ENCODE measurements at places on chromosomes 7 and 10.

DNA sequence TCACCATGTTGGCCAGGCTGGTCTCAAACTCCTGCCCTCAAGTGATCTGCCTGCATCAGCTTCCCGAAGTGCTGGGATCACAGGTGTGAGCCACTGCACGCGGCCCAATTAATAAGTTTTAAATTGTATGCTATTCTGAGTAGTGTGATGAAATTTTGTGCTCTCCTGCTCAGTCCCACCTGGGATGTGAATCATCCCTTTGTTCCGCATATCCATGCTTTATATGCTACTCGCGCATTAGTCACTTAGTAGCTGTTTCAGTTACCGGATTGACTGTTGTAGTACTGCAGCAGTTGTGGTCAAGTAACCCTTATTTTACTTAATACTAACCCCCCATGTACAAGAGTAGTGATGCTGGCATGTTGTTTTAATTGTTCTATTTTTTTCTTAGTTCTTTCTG lies 47.3 kb upstream of the OIT3 start:
- peak; percentile 87 for DNase-seq

DNA sequence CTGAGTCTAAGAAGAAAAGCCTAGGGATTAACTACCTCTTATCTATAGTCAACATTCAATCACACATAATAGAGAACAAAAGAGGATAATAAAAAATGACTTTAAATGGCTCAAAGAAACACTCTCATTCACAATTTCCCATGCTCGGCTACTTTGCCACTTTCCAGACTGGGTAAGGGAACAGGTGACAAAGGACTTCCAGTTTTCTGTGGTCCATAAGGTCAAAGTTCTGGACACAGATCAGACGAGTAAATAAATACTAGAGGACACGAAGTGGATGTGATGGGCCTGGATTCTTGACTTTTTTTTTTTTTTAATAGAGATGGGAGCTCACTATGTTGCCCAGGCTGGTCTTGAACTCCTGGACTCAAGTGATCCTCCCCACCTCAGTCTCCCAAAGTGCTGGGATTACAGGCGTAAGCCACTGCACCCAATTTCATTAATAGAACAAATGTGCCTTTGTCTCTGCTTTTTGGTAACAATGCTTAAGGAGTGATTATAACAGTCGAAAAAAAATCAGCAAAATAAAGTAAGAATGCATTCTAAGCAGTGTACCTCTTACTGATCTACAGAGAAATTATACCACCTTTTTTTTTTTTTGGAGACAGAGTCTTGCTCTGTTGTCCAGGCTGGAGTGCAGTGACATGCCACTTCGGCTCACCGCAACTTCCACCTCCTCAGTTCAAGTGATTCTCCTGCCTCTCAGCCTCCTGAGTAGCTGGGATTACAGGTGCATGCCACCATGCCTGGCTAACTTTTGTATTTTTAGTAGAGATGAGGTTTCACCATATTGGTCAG lies 70.6 kb downstream of the WAPL start:
- no peak for DNase-seq

- DNase-seq: no peak
Observed at GRCh38 chr7:77760809-77761453, 37.3 kb downstream of the TMEM60 start.

GRCh38 chr7:22675421-22675820 lies 51.6 kb upstream of the IL6 start:
- no peak for DNase-seq

GRCh38 chr10:47306387-47307210 lies 6.6 kb downstream of the GDF10 start:
- no peak for DNase-seq

DNA sequence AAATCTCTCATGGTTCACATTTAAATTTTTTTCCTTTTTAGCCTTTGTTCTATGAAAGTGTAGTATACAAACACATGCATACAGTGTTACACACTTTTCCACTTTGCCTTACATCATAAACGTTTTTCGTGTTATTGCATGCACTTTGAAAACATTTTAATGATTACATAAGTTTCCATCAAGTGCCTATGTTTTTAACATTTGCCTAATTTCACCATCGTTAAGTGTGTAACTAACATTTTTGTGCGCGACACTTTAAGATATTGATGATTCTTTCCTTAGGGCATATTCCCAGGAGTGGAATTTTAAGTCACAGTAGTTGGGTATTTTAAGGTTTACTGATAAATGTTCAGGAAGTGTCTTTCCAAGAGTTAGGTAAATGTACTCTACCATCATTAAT lies 1.5 kb upstream of the FRAT2 start:
- no peak for DNase-seq

DNA sequence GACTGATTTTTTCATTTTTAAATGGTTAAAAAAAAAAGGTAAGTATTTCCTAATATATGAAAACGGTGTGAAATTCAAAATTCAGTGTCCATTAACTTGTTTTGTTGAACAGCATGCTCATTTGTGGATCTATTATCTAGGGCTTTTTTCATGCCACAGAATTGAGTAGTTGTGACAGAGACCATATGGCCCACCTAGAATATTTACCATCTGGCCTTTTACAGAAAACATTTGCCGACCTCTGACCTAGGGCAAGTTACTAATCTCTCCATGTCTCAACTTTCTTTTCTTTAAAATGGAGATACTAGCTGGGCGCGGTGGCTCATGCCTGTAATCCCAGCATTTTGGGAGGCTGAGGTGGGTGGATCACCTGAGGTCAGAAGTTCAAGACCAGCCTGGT lies 41.3 kb downstream of the GRK5 start:
- DNase-seq: no peak

- peak; percentile 34 for DNase-seq
Observed at GRCh38 chr7:125195156-125195555, 265.5 kb upstream of the POT1 start.

DNA sequence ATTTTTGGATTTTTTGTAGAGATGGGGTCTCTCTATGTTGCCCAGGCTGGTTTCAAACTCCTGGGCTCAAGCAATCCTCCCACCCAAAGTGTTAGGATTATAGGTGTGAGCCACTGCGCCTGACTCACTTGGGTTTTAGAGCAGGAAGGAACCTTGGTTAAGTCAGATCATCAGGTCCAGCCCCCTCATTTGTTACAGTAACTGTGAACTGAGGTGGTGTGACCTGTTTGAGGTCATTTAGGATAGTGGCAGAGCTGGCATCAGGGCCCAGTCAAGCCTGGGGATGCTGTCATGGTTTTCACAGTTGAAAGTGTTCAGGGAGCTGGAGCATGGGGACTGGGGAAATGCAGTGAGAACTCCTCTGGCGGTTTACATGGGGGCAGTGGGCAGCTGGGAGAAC lies 159.6 kb downstream of the TAX1BP1 start:
- no peak for DNase-seq

DNA sequence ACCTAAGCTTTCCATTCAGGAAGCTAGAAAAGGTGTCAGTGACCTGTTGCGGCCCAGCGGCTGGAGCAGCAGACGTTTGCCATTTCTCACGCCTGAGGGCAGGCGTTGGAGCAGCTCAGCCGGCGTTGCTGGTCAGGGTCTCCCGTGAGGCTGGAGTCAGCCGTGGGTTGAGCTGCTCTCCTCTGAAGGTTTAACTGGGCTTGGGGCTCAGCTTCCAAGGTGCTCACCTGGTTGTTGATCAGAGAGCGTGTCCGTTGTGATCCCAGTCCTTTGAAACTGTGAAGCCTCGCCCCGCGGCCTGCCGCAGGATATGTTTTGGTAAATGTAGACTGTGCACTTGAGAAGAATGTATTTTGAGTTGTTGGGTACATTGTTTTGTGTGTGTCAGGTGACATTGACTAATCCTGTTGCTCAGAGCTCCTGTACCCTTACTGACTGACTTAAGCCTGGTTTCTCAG lies 20.6 kb upstream of the PWWP2B start:
- DNase-seq: no peak

- DNase-seq: no peak
Observed at GRCh38 chr7:105230486-105230885, 158.2 kb downstream of the SRPK2 start.

DNA sequence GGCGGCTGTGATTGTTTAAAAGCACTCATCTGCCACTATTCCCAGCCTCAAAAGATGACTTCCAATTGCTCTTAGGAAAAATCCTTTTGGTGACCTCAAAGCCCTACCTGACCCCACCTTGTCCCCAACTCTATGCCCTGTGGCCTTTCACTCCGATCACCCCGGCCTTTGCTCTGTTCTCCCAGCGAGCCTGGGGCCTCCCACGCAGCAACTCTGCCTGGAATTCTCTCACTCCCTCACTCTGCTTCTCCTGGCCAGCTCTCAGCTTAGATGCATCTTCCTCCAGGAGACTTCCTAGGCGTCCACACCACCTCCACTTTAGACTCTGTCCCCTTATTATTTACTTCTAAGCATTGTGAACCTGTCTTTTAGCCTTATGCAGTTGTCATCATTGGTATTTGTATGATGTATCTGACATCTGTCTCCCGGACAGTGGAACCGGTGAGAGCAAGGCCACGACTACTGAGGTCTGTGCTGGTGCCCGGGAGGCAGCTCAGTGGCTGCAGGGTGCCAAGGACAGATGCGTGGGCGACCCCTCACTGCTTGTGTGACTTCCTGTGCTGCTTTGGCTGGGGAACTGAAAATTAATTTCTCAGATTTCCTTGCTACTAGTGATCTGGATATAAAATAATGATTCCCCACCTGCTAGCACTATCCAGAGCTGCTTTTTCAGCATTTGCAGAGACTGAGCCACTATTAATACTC lies 63.0 kb downstream of the PIP4K2A start:
- no peak for DNase-seq

- no peak for DNase-seq
Observed at GRCh38 chr7:68250143-68250542, 1253.5 kb downstream of the TYW1 start.

DNA sequence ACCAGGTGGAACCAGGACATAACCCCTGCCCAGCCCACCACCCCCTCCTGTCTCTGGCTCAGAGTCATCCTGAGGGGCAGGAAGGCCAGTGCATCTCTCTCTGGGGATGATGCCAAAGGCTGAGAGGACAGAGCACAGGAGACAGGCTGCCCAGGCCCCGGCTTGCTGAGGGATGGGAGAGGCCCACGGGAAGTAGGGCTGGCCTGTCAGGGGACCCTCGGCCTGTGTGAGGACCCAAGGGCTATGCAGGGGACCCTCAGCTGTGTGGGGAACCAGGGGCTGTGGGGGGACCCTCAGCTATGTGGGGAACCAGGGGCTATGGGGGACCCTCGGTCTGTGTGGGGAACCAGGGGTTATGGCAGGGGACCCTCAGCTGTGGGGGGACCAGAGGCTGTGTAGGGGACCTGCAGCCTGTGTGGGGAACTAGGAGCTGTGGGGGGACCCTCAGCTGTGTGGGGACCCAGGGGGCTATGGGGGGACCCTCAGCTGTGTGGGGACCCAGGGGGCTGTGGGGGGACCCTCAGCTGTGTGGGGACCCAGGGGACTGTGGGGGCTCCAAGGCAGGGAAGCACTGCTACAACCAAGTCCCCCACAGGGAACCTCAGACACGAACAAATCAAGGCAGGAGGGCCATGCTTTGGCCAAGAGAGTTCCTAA lies 27.7 kb downstream of the EBF3 start:
- DNase-seq: no peak

DNA sequence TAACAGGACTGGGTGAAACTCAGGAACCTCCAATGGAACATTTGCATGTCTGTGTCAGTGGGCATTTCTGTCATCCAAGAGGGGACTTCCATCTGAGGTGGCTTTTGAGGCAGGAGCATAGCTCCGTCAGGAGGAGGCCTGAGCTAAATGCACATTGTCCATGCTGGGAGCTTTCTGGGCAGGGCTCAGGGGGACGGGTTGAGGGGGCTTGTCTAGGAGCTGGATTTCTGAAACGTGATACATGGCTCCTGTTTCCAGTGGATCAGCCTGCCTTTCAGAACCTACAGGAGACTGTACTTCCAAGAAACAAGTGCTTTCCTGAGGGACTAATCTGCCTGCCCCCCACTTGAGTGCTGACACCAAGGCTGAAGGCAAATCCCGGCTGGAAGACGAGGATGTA lies 40.5 kb upstream of the GDF10 start:
- no peak for DNase-seq

DNA sequence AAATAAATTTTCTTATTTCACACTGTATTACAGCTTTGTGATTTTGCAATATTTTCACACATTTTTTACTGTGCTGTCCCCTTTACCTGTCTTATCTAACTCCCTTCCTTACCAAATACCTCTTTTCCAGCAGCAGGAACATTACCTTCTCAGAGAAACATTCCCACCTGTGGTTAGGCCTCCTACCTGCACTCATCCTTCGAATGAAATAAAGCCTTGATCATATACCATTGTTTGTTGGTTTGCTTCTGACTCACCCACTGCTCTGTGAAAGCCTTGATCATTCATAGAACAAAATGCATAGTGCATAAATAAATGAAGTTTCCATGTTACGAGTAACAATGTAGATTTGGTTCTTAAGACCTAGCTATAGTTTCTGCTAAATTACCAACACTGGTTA lies 256.3 kb downstream of the ARL4A start:
- DNase-seq: no peak

DNA sequence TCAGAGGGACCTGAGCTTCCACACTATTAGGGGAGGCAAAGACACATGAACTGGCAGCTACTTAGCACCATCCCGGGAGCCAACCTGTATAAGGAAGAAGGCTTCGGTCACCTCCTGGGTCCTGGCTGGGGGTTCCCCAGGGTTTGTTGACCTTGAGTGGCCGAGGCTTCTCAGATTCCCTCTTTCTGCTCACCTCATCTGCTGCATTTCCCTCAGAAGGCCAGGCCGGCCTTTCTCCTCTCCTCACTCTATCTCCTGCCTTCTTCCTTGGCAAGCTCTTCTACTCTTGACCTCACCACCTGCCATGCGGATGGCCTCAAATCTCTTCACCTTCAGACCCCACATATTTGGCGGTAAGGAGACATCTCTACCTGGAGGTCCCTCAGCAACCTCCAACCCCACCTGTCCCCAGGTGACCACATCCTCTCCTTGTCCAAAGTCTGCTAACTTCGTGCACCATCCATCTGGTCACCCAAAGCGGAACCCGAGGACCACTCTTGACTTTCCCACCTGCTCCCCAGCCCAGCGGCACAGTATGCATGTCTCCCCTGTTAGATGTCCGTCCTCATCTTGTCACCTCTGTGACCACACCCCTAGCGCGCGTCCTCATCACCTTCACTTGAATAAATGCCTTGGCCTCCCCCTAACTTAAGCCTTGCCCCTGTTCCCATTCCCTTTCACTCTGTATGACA lies 133.8 kb upstream of the UNC5B start:
- DNase-seq: no peak

GRCh38 chr7:18180685-18181084 lies 153.0 kb upstream of the PRPS1L1 start:
- no peak for DNase-seq

DNA sequence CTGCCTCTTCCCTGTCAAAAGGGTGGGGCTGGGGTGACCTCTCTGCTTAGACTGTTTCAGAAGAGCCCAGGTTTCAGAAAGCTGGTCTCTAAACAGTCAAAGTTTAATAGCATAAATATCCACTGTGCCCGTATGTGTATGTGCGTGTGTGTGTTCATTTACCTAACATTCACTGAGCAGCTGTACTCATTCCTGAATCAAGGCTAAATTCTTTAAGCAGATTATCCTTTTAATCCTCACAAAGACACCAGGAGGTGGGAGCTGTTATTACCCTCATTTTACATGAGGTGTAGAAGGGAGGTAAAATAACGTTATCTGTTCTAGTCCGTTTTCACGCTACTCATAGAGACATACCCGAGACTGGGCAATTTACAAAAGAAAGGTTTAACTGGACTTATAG lies 72.2 kb downstream of the RSU1 start:
- DNase-seq: no peak

GRCh38 chr10:112872728-112873127 lies 77.3 kb upstream of the TCF7L2 start:
- no peak for DNase-seq

- DNase-seq: no peak
Observed at GRCh38 chr10:128062881-128063563, 63.2 kb downstream of the MKI67 start.

Data from astrocyte (in vitro differentiated cells and primary cell).